ENCODE measurements at places on chromosomes 4 and X.

GRCh38 chr4:183602557-183603027 lies 56.4 kb downstream of the RWDD4 start:
- no peak for DNase-seq

DNA sequence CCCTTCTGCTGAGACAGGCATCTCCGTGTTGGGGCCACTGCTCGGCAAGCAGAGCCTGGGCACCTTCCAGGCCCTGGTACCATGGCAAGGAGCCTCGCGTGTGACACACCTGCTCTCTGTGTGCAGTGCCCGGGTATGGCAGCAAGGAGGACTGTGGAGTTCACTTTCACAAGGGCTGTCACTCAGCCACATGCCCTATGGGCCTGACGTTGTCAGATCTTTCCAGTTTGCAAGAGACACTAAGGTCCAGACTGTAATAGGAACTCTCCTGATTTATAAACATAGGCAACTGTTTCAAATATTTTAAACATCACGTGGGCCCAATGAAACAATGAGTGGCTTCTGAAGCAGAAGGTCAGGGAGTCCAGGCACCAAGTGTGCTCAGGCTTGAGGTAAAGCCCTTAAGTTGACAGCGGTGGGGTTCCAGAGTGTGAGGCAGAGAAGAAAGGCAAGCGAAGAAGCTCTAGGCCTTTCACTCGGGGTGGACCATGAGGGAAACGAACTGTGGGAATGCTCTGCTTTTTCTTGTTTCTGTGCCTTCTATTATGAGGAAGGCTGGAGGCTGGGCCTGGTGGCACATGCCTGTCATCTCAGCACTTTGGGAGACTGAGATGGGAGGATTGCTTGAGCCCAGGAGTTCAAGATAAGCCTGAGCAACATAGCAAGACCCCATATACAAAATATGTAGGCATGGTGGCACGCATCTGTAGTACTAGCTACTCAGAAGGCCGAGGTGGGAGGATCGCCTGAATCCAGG lies 108.6 kb upstream of the TRIM2 start:
- DNase-seq = no peak

DNA sequence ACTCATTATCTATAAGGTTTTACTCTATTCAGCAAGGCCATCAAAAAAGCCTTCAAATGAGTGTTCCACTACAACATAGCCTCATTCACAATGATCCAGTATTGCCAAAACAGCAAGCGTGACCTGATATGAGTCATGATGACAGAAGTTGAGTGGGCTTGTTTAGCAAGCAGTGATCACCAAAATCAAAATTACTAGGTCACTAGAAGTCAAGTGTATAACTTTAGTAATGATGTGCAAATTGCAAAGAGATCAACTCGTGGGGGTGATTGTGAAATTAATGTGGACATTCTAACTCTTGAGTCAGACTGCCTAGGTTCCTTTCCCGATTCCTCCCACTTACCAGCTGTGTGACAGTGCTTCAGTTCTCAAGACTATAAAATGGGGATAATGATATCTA lies 124.5 kb downstream of the CHM start:
- no peak for DNase-seq

- DNase-seq = no peak
These were observed 405.9 kb upstream of the MAD2L1 start for GRCh38 chr4:120472447-120473131.

- DNase-seq = no peak
These were observed 11.4 kb upstream of the SORCS2 start for GRCh38 chr4:7180938-7181337.

- peak; percentile 68 for DNase-seq
These were observed 499 bp downstream of the CYP2U1 start for GRCh38 chr4:107931775-107932321.

DNA sequence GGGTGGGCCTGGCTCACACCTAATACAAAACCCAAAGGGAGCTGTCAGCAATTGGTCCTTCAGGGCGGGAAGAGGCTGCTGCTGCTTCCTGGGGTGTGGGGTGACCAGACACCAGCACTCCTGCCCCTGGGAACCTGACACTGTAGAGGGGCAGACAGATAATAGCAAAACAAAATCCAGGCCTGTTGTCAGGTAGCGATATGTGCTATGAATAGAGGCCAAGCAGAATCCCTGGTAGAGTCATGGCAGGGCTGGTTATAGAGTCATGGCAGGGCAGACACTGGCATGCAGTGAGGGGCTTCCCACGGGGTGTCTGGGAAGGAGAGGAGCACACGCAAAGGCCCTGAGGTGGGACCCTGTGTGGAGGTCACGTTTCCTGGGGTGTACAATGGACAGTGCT lies 79.6 kb upstream of the PSAPL1 start:
- no peak for DNase-seq

DNA sequence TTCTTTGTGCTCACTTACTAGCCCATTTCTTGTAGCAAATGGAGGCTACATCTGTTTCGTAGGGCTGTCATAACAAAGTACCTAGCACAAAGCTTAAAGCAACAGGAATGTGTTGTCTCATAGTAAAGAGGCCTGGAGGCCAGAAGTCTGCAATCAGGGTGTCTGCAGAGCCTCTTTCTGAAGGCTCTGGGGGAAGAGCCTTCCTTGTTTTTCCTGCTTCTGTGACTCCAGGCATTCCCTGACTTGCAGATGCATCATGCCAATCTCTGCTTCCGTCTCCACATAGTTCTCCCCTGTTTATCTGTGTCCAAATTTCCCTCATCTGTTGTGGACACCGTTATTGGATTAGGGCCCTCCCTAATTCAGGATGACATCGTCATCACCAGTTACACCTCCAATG lies 67.1 kb downstream of the SHROOM2 start:
- DNase-seq = no peak

GRCh38 chr4:65495439-65495838 lies 174.8 kb downstream of the EPHA5 start:
- no peak for DNase-seq

DNA sequence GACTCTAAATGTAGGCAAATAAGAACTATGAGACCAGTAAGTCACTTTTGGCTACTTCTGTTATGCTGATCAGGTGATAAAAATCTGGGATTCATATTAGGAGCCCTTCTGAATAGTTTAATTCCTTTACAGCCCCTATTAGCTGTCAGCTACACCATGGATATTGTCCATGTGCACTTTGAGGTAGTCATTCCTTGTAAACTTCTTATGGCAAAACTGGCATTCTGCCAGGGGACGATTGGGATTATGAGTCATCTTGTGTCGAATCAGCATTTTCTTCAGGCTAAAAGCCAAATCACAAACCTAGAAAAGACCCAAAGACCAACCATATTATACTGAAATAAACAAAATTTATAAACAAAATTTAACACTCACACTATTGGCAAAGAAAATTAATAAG lies 227.6 kb downstream of the PRDM5 start:
- DNase-seq = no peak

- no peak for DNase-seq
These were observed 151.0 kb upstream of the DKK2 start for GRCh38 chr4:107187091-107187490.

DNA sequence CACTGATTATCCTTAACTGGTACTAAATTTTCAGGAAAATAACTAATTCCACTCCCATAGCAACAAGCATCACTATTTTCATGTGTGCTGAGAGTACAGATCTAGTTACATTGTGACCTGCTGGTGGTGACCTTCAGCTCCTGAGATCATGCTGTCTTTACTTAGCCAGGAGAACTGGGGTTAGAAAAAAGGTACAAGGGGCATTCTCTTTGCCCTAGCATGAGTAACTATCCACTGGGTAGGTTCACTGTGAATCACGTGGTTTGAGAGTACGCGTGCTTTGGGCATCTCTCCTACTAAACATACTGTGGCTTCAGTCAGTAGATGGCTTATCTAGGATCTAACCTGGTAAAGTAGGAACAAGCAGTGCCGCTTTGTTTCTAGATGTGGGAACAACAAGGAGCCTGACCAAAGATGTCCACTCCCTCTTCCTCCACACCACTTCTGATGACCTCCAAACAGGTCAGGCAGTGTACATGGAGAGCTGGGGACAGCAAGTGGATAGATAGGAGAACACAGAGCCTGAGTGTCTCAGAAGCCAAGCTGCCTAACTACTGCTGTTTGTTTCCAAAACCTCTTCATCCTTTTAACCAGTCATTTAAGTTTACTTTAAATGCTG lies 90.2 kb downstream of the CBR4 start:
- DNase-seq = no peak

GRCh38 chr4:111031596-111031995 lies 408.7 kb upstream of the PITX2 start:
- DNase-seq = no peak

GRCh38 chr4:94341481-94342370 lies 910 bp downstream of the HPGDS start:
- no peak for DNase-seq

GRCh38 chrX:154030266-154030665 lies 10.6 kb upstream of the IRAK1 start:
- DNase-seq = no peak

DNA sequence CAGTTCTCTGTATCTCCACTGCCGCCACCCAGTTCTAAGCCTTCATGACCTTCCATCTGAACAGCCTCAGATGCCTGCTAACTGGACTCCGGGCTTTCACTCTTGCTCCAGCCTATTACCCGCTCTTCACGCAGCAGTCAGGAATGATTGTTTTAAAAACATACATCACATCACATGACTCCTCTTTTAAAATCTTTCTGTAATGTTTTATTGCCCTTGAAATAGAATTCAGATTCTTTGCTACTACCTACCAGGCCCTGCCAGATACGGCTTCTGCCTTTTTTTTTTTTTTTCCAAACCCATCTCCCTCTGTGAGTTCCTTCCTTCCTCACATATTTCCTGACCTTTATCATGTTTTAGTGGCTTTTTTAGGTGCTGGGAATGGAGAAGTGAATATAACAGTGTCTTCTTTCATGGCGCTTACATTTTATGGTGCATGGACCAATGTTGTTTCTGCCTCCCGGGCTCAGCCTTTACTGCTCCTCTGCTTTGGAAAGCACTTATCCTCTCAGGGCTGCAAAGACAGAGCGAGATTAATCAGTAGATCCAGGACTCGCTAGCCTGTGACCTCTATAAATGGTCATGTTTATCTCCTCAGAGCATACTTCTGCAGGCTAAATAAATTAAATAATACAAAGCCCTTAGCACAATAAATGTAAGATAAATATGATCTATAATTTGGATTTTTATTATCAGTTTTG lies 58.0 kb downstream of the FBXO8 start:
- DNase-seq = no peak

DNA sequence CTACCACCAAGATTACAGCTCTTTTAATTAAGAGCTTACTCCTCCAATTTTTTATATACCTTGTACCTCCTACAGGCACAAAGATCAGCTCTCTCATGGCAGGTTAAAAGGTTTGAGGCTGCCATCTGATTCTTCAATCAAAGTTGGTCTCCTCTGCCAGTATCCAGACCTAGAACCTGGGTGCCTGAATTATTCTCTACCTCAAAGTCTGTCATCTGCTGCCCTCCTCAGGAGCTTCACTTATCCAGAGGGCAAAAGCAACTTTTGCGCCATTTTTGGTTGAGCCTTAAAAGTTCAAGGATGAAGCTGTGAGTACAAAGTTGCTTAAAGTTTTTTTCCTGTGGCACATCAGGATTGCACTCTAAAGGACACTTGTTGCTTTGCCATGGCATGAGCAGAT lies 343.7 kb upstream of the PPP1R2C start:
- no peak for DNase-seq

- DNase-seq = no peak
These were observed 75.0 kb downstream of the STK32B start for GRCh38 chr4:5126231-5126630.

DNA sequence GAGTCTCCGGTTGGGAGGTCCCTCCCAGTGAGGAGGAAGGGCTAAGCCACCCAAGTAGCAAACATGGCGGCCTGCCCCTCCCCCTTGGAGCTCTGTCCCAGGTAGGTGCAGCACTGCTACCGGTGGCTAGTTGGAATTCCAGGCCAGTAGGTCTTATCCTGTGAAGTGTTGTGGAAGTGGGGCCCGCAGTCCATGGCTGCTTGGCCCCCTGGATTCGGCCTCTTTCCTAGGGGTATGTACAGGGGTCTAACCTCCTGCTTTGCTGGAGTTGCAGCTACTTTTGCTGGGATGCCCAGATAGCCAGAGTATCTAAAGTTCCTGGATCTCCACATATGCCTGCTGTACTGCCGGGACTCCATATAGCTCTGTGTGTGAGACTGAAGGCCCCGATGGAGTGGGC lies 9.9 kb upstream of the TMSB15C start:
- DNase-seq = no peak

DNA sequence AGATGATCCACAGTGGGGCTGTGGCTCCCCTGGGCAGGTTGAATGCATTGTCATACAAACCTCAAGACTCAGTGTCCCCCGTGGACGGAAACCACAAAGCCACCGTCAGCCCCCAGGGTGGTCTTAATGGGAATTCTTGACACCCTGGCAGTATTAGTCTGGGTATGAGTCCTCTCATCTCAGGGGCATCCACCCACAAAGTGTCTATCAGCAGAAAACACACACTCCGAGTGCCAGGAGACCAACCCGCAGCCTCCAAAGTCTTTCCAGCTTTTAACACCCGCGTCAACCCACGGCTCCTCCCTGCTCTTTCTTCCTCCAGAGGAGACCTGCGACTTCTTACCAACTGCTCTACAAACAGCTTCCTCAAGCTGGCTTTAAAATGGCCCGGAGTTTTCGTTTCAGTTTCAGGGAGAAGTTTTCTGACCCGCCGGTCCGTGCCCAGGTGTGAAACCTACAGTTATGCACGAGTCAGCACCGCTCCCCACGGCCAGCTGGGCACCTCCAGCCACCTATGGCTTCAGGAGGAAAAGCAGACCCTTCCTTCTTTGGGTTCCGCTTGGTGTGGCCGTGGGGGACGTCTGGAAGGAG lies 14.4 kb upstream of the ASMTL start:
- peak; percentile 42 for DNase-seq

DNA sequence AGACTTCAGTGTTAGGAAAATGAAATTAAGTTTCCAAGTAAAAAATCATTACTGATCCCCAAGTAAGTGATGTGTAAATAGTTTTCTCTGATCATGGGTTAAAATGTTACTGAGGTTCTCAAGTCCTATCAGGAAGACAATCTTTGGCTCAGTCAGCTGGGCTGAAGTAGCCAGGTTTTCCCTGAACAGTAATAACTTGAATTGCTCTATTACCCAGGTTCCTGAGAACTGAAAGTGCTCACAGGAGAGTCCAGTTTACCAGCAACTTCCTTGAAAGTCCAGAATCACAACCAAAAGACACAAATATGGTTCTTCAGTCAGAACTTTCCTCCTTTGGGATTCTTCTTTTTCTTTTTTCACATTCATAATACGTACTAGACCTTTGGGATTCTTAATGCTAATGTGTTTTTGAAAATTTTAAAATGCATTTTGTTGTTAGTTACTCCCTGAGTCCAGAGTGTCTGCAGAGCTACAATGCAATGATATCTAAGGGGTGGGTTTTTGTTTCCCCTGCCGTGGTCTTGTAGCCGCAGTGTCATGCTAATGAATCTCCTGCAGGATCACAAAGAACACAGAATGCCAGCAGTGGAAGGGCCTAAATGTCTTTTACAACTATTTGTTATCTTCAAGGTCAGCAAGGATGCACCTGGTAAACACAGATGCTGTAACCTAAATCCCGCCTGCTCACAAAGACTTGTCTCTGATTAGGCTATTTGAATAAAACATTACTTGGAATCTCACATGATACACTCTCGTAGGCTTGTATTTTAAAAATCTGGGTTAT lies 439.8 kb upstream of the NR3C2 start:
- no peak for DNase-seq

All from sciatic nerve (tissue), 2 donors.